ENCODE measurements at places on chromosomes 3 and 15.

DNA sequence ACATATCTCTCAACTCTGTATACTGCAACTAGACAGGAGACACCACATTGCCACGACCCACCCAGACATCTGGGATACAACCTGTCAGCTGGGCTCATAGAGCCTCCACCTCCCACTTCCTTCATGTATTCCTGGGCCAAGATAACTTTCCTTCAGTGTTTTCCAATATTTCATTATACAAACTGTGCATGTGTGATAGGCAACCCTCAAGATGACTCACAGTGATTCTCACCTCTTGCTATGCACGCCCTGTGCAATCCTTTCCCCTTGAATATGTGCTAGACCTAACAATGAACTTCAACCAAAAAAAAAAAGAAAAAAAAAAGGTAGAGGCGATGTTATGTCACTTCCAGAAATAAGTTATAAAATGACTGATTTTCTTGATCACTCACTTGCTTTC, 138.0 kb upstream of the ALCAM start:
- DNase-seq, result no peak

- DNase-seq, result no peak
These were observed 415.0 kb downstream of the NTRK3 start for GRCh38 chr15:87841426-87841998.

DNA sequence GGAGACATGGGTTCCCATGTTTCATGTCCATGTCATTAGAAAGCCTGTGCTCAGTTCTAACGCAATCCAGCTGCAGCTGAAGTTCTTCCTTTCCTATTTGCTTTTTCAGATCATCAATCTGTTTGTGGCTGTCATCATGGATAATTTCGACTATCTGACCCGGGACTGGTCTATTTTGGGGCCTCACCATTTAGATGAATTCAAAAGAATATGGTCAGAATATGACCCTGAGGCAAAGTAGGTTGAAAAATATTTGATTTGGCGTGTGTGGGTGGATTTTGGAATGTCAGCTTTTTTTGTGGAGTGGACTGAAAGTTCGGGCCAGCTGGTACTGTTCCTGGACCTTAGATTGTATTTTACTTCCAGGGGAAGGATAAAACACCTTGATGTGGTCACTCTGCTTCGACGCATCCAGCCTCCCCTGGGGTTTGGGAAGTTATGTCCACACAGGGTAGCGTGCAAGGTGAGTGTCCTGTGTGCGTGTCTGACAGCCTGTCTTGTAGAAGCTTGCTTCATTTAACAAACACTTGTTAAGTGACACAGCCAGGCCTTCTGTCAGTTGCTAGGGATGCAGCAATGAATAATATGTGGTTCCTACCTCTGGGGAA, 69.6 kb downstream of the CHDH start:
- DNase-seq, result no peak

DNA sequence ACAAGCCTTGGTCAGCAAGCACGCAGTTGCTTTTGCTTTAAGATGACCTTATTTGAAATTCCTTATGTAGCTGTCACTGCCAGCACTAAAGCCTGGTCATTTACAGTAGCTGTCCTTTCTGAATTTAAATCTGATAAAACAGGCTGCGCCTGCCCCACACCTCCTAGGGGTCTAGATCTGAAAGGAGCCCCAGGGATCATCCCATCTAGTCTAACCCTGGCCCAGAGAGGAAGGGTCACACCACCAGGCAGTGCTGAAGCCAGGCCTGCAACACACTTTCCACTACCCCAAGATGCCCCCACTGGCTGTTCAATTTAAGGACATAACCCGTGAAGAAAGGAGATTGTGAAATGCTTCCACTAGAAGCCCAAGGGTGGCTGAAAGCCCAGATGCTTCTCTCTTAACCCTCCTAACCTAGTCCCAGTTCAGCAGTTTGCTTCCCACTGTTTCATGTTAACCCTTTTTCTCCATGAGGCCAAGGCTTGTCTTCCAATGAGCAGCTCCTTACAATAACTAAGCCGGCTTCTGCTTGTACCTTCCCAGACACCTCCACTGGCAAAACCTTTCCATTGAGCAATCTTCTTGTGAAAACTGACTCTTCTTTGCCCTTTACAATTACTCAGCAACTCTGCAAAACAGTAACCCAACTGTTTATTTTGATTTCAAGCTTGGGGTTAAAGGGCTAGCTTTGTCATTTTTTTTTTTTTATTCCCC, 198.9 kb upstream of the LPP start:
- DNase-seq, result no peak

- DNase-seq, result peak; percentile 44
These were observed 57.0 kb downstream of the BOC start for GRCh38 chr3:113268311-113268710.

DNA sequence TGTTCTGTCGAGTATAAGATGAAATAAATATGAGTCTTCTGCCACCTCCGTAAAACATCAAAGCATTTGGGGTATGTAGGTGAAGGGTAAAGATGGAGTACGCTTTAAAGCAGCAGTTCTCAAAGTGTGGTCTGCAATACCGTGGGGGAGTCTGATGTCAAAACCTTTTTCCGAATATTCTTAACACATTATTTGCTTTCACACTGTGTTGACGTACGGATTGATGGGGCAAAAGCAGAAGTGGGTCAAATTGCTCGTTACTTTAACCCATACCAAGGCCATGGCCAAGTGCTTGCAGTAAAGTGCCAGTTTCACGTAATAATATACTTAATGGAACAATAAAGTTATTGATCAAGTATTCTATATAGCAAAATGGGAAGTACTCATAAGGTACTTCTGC, 36.3 kb downstream of the PAK2 start:
- no peak for DNase-seq

- no peak for DNase-seq
These were observed 61.7 kb downstream of the XXYLT1 start for GRCh38 chr3:195209083-195209846.

- DNase-seq, result no peak
These were observed 43.0 kb downstream of the ABHD5 start for GRCh38 chr3:43733459-43734384.

- DNase-seq, result no peak
These were observed 26.9 kb upstream of the THRB start for GRCh38 chr3:24521420-24522145.

DNA sequence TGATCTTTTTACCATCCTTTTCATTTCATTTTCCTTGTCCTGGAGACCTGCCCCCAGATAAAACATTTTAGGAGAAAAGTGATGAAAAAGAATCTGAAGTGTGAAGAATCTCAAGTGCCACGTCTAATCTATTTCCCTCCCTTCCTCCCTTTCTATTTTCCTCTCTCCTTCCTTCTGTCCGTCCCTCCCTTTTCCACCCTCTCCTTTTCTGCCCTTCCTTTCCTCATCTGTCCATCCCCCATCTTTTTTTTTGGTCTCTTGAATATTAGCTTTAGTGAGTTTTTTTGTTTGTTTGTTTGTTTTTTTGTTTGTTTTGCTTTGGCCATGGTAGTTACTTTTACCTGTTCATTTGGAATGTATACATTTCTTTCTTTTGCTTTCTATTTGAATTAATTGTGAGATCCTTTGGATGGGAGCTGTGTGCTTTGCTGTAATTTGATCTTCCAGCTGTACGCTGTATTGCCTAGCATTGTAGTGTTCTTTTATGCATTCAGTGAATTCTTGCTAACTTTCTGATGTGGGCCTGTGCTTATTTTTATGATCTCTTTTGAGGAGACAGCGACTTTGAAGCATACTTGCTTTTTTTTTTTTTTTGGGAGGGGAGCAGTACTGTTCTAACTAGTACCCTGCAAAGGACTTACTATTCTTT, 19.2 kb downstream of the CDIN1 start:
- DNase-seq, result no peak

- DNase-seq, result no peak
These were observed 5.4 kb downstream of the ACOX2 start for GRCh38 chr3:58531555-58531954.

- DNase-seq, result no peak
These were observed 1368.9 kb downstream of the OTOL1 start for GRCh38 chr3:162865466-162865865.

- no peak for DNase-seq
These were observed 22.8 kb downstream of the TTC14 start for GRCh38 chr3:180624714-180625113.

- DNase-seq, result no peak
These were observed 574.5 kb upstream of the TBL1XR1 start for GRCh38 chr3:177771780-177772179.

- no peak for DNase-seq
These were observed 137.7 kb upstream of the RASGRP1 start for GRCh38 chr15:38702178-38702912.

GRCh38 chr3:74603292-74603691, 11.2 kb downstream of the CNTN3 start:
- DNase-seq, result no peak

DNA sequence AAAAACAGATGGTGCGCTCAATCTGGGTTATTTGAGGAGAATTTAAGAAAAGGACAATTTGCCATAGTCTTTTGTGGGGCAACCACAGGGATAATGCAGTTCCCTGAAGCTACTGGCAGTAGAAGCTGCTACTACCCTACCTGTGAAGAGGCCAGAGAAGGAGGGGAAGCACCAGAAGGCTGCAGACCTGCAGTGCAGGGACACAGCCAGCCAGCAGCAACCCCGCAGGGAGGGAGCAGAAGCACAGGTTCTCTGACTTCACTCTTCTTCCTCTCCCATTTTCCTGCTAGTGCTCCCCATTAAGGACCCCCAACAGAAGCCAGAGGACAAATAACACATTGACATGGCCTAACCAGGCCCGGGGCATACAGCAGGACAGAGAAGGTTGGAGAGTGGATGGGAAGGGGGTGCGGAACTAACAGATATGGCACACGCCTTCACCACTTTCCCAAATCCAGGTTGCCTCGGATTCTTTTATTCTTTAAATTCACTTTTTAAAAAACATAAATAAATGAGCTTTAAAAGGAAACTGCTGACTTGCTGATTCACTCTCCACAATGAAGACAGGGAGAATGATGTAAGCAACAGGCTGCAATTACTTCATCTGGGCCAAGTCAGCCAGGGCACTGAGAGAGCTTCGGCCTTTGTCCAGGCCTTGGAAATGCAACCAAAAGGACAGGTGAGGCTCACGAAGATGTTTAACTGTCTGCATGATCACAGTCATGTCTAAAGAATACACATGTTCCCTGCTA, 30.1 kb downstream of the POPDC2 start:
- no peak for DNase-seq

DNA sequence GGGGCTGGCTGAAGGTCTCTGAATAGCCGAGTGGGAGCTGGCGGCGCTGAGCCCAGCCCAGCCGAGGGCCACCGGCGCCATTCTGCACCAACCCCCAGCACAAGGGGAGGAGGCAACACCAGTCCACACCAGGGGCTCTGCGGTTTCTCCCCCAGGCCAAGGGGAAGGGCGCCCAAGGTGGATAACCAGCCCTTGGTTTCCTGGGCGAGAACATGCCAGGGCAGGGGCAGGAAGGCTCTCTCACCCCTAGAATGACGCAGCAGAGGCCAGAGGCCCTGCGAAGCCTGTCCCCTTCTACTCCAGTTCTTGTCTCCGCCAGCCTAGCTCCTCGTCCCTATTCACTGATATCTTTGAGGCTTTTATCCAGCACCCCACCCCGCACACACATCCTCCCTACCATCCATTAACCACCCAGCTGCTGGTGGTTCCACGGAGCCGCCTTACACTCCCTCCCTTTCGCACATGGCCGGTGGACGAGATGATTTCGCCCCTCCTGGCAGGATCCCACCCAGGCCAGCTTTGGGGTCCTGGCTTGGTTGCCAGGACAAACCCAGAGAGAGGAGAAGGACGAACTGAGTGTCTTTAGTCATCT, 1.3 kb downstream of the RBPMS2 start:
- no peak for DNase-seq

- DNase-seq, result no peak
These were observed 175.7 kb upstream of the SEMA6D start for GRCh38 chr15:47541562-47541961.

- no peak for DNase-seq
These were observed 40.5 kb upstream of the ARPP21 start for GRCh38 chr3:35598804-35599203.

- DNase-seq, result no peak
These were observed 65.5 kb downstream of the PEX5L start for GRCh38 chr3:179971280-179971679.

DNA sequence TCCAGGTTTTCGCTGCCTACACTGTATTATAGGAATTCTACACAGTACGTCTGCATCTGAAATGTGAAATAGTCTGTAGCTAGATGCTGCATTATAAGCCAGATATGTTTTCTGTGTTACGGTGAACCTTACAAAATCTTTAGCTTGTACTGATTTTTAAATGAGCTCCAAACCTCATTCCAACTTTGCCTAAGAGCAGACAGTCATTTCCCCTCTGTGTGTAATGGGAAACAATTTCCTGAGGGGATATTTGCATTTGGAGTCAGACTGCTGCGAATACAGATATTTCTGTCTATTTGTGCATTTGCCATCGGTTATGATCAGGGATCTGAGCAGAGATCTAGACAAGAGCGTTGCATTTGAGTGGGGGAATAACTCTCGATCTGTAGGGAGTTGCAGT, 37.5 kb downstream of the ARNT2 start:
- no peak for DNase-seq

GRCh38 chr15:57403017-57403416, 26.7 kb downstream of the CGNL1 start:
- DNase-seq, result no peak

- DNase-seq, result no peak
These were observed 34.7 kb upstream of the TUBGCP5 start for GRCh38 chr15:23073890-23074646.

DNA sequence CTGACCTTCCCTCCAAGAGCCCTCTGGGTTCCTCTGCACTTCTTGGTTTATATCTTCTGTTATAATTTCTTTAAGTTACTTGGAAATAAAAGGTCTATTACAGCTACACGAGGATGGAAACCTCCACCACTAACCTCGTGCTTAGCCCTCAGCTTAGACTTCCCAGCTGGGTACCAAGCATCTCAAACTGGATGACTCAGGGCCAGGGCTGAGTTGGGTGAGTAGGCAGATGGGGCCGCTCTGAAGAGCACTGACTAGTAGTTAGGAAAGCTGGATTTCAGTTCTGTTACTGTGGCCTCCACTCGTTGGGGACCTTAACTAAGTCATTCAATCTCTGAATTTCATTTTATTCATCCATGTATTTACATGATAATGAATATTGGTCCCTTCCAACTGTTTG, 1036.6 kb downstream of the IGSF11 start:
- no peak for DNase-seq

DNA sequence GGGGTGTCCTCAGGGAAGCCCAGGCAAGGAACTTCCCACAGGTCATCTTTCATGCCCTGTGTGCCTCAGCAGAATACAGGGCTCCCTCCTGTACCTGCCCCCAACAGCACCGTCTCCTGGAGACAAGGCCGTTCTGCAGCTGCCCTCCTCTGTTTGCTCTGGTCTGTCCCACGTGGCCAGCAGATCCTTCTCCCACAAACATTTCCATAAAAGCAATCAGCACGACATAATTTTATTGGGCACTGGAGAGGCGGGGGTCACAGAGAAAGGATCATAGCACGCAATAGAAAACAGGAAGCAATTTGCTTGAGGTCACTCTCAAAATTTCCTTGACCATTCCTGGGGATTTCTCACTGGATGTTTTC, 29.4 kb downstream of the STARD5 start:
- no peak for DNase-seq

DNA sequence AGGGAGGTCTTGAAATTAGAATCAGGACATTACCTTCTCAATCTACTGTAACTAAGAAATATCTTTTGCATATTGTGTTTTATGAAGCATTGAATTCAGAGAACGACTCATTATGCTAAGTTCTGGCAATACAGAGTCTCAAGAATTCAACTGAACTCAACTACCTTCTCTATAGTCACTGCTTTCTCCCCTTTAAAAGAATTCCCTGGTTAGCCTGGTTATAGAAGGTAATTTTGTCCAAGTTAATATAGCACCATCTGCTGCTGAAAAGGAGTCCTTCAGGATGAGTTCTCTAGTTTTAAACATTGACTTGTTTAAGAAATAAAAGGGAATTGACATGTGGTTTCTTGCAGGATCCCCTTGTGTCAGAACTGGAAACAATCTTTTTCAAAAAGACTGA, 60.2 kb downstream of the IL16 start:
- DNase-seq, result peak; percentile 24
